ENCODE measurements at places on chromosomes 2 and 18.
A peak's percentile ranks its signal among the peaks of the same experiment; 100 is the strongest.

GRCh38 chr2:23939987-23940717 lies at the start of gene UBXN2A:
UBXN2A (plus strand) TSS chr2:23940463; CDS start chr2:23958315, 17,852 bp downstream.
- peak; percentile 96 for DNase-seq

- no peak for DNase-seq
Measured at GRCh38 chr18:56568986-56569385, 69.4 kb downstream of the TXNL1 start.

DNA sequence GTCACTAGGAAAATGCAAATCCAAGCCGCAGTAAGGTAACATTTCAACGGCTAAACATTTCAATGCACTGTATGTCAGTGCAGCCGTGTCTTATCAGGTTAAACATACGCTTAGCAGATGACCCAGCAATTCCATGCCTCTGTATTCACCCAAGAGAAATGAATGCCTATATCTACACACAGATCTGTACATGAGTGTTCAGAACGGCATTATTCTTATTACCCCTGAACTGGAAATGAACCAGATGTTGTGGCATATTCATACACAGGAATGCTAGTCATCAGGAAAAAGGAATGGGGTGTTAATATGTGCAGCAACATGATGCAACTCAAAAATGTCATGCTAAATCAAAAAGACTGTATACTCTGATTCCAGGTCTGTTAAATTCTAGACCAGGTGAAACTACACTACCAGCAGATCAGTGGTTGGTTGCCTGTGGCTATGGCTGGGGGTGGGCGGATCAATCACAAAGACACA lies 80.4 kb upstream of the RPL31 start:
- DNase-seq, result no peak

DNA sequence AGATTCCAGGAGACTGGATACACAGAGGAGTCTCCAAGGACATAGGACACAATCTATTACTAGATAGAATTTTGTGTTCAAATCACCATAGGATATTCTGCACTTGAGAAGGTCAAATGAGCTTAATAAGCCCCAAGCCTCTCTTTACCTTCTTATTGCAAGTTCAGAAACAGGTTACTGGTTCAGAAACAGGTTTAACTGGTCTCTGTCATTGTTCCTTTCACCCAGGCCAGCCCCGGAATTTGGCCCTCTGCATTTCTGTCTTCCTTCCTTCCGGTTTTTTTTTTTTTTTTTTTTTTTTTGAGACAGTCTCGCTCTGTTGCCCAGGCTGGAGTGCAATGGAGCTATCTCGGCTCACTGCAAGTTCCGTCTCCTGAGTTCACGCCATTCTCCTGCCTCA lies 700.2 kb downstream of the EPHA4 start:
- no peak for DNase-seq

- DNase-seq, result peak; percentile 59
Measured at GRCh38 chr18:58249712-58250111, 205.7 kb downstream of the NEDD4L start.

DNA sequence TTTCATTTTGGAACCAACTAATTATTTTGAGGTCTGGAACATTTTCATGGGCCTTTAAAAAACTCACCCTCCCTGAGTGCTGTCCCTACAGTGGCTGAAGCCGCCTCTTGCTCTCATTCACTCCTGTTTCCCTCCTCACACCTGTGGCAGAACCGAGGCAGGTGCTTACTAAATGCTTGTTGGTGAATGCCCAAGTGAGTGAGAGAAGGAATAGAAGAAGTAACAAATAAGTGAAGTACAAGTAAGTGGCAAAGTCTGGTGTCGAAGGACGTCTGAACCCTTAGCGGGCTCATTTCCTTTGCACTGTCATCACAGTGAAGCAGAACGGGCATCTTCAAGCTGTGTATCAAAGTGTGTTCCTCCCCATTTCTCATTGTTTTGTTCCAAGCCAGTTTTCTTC lies 135.2 kb downstream of the RHBDD1 start:
- DNase-seq, result no peak

GRCh38 chr2:76953733-76954347 lies 568.3 kb downstream of the LRRTM4 start:
- DNase-seq, result peak; percentile 83

GRCh38 chr2:126889071-126889470 lies 9.6 kb upstream of the TEX51 start:
- DNase-seq, result no peak

DNA sequence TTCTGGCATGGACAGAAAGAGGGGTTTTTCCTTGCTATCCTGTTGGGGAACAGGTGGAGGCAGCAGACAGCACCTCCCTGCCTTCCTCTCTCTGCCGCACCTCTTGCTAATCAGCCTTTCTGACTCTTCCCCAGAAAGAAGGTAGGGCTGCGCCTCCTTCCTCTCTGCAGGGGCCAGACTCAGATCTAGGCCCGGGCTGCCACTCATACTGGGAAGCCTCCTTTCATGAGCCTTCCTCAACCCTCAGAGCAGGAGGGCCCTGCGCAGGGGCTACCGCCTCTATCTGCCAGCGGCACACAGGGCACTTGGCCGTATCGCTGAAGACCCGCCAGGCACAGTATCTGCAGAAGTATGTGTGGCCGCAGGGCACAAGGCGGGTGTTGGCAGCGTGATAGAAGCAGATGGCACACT lies 7.1 kb downstream of the NEURL3 start:
- DNase-seq, result no peak

DNA sequence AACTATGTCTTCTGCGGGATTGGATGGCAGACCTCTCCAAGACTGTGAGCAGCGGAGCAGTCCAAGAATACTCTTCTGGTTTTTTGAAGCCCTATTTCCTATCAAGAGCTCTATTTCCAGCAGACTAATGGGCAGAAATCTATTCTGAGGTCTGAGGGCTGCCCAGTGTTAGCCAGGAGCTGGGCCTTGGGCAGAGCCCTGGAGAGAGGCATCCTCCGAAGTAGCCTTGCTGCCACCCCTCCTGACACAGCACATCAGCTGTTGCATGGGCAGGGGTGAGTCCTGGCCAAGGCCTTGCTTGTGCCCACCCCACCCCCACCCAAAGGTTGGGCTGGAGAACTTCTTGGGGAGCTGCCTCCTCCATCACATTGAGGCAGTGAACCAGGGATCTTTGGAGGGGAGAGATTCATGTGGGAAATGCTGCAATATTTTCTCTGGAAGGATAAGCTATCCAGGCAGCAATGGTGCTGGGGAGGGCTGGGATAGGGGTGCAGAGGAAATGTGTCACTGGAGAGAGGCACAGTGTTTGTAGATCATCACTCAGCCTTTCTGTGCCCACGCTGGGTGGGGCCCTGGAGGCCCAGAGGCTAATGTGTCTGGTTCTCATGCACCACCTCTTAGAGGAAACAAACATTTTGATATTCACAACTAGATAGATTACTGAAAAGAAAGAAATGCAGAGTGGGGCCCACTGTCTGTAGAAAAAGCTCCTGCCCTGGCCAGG lies 104.7 kb downstream of the VSNL1 start:
- no peak for DNase-seq

- DNase-seq, result no peak
Measured at GRCh38 chr2:19854596-19855541, 46.9 kb downstream of the TTC32 start.

DNA sequence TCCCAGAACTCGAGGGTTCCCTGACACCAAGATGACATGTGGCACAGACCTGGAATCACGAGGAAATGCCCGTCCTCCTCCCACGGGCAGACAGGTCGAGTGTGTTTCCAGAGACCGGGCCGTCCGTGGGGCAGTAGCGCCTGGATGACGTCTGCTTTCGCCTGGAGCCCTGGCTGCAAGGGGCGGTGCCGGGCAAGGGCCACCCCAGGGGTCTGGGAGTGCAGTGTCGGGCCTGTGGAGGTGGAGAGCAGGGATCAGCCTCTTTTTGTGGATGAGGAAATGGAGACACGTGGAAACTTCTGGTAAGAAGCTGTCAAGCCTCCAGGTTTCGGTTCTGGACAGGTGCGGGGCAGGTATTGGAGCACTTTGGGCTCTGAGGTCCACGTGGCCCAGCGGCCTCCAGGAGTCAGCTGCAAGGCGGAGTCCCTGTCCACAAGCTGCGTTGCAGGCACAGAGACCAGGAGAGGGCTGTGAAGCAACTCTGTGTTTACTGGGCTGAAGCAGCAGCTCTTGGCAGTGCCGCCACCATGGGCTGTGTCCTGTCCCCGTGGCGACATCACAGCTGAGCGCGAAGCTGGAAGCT lies 25.6 kb downstream of the NFATC1 start:
- no peak for DNase-seq

DNA sequence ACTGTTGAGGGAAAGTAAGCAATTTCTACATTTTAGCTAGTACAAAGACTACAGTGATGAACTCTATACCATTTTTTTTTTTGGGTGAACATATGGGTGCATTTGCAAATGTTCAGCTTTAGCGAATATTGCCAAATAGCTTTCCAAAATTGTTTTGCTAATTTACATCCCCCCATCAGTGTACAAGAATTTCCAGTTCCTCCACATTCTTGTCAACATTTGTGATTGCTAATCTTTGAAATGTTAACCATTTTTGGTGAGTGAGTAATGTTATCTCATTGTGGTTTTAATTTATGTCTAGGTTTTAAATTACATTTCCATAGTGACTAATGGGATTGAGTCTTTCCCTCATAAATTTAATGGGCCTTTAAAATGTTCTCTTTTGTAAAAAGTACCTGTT lies 16.4 kb upstream of the CNRIP1 start:
- no peak for DNase-seq

DNA sequence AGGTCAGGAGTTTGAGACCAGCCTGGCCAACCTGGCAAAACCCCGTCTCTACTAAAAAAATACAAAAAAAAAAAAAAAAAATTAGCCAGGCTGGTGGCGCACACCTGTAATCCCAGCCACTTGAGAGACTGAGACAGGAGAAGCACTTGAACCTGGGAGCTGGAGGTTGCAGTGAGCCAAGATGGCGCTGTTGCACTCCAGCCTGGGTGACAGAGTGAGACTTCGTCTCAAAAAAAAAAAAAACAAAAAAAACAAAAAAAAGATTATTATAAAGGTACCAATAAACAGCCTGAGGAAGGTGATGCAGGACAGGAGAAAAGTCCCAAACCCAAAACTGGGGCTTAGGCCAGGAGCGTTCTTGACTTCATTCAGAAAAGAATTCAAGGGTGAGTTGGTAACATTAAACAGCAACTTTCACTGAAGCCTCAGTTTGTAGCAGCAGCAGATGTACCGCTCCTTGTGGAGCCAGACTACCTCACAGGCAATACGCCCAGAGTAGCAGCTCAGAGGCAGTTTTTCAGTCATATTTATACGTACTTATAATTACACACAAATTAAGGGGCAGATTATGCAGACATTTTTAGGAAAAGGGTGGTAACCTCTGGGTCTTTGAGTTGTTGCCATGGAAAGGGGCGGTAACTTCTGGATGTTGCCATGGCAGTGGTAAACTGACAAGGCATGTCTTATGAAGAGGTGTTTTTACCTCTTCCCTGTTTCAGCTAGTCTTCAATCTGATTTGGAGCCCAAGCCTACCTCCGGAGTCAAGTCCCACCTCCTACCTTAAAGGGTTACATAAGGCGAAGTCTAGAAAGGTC lies 1596.6 kb upstream of the CELF4 start:
- DNase-seq, result no peak

DNA sequence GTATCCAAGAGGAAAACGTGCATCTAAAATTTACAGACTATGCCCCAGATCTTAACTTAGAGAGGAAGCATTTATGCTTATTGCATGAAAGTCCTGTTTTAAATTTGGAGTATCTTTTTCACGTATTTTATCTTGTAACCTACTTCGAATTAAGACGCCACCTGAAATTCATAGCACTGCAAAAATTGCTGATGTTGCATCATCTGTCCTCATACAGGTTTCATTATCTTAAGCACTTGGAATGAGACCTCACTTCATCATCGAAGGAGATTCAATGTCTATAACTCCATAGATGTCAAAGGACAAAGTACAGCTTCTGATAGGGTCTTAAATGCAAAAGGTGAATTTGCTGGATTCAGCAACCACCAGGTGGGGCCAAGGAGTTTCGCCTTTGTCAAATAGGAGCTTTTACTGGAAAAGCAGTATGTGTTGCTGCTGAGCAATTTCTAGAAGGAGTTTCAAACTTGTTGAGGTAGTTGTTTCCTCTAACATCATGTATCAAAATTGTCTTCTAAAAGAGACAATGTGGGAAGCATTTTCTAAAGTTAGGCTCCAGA lies 106.4 kb upstream of the CCDC85A start:
- DNase-seq, result peak; percentile 47

DNA sequence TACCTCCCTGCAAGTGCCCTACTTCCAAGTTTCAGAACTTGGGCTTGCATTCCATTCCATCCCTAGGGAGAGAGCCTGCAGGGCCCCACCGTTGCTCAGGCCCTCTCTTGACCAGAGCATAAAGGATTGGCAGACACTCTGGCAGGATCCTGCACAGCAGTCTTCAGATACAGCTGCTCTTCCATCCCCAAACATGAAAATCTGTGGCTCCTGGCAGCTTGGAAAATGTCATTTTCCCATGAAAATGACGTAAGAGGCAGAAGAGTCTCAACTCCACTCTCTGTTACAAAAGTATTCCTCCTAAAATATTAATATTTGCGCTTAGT lies 162.6 kb downstream of the GFPT1 start:
- DNase-seq, result no peak

- DNase-seq, result peak; percentile 82
Measured at GRCh38 chr18:51666763-51667191, 469.3 kb upstream of the MEX3C start.

All from eye (tissue), 1 donor.